ENCODE measurements at places on chromosomes 12 and 14. TPM values are rescaled to one million over a fixed set of nuclear protein-coding genes. Genes with fewer than 3 reads are reported as not detected.

LMNTD1 gene
- 6.3 TPM for total RNA-seq

DNA sequence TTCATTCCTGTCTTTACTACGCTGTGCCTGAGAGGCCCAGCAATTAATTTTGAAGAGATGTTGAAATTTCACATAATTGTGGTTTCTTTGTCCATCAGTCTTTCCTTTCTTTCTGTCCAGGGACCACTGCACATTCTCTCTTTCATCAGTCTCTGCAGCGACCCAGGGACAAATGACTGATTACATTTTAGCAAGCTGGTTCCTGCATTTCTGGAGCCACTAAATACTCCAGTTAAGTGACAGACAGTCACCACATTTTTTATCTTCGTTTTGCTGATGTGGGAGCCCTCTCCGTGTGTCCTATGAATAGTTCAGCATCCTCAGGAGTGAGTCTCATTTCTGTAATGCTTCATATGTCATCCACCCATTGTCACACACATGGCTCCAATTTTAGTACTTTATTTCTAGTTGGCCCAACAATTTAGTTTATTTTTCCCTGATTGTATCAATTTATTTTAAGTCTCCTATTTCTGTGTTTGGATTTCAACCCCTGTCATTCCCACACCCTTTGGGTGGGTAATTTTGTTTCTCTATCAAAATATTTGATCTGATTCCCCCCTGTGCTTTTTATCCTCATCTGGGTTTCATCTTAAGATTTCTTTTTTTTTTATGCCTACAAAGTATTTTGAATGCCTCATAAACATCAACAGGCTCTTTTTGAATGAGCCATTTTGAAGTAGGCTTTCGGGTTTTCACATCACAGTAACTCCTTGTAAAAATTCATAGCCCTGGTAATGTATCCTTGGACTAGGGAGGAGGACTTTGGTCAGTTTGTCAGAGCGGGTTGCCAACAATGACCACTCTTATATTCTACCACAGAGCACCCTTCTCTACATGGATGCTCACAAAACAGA, 1196.5 kb downstream of the GALC start:
- no peak for DNase-seq

- DNase-seq: no peak
Observed at GRCh38 chr14:74438351-74438915, 12.4 kb upstream of the SYNDIG1L start.

GRCh38 chr12:52438305-52439301, 4.4 kb upstream of the KRT75 start:
- DNase-seq: no peak

- DNase-seq: no peak
Observed at GRCh38 chr14:78143489-78144145, 26.6 kb upstream of the NRXN3 start.

Measured in upper lobe of left lung (tissue), 6 donors.